ENCODE measurements at places on chromosomes 6 and 20.

GRCh38 chr6:127539272-127539671 lies 20.1 kb upstream of the MTCL3 start:
- no peak for DNase-seq

- DNase-seq = no peak
Measured at GRCh38 chr20:20205141-20205861, 153.0 kb downstream of the CFAP61 start.

DNA sequence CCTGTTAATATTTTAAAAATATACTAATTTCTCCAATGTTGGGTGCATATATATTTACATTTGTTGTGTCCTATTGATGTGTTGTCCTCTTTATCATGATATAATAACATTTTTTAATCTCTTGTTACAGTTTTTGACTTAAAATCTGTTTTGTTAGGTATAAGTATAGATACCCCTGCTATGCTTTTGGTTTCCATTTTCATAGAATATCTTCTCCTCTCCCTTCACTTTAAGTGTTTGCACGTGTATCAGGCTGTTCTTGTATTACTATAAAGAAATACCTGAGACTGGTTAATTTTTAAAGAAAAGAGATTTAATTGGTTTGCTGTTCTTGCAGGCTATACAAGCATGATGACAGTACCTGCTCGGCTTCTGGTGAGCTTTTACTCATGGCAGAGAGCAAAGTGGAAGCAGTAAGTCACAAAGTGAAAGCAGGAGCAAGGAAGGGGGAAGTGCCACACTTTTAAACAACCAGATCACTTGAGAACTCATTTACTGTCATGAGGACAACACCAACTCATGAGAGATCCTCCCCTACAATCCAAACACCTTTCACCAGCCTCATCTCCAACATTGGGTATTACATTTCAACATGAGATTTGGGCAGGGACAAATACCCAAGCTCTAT lies 340.5 kb upstream of the SYNCRIP start:
- DNase-seq = no peak

DNA sequence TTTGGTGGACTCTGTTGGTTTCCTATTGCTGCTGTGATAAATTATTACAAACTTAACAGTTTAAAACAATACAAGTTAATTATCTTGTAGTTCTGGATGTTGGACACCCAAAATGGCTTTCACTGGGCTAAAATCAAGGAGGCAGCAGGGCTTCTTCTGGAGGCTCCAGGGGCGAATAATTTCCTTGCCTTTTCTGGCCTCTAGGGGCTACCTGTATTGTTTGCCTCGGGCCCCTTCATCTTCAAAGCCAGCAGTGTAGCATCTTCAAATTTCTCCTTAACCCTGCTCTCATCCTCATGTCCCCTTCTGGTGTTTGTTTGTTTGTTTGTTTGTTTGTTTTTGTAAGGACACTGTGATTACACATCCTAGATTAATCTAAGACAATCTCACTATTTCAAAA lies 60.5 kb upstream of the ANKEF1 start:
- no peak for DNase-seq

DNA sequence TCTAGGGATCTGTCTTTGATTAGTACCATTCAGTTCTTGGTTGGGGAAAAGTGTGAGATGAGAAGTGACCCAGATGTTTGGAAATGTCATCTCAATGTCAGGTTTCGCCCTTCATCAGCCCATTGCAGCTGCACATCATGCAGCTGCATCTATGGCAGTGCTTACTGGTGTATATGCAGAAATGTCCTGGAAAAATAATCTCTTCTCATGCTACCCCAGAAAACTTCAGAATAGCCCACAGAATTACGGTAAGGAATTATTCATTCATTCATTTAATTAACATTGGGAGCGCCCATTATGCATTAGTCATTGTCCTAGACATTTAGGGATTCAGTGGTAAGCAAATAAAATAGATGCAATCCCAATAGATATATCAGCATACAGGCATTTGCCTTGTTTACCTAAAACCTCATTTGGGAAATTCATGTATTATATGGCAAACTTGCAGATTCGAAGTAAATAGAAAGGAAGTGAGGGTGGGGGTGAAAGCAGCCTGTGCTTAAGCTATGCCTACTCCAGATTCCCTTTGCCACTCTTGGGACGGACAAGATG lies 89.2 kb downstream of the PDE7B start:
- no peak for DNase-seq

- no peak for DNase-seq
Measured at GRCh38 chr20:62088258-62089127, 22.8 kb upstream of the TAF4 start.

- no peak for DNase-seq
Measured at GRCh38 chr20:50130356-50130723, 17.4 kb upstream of the UBE2V1 start.

GRCh38 chr20:10876558-10876957 lies 202.8 kb upstream of the JAG1 start:
- no peak for DNase-seq

GRCh38 chr6:156963712-156964700 lies 186.8 kb downstream of the ARID1B start:
- no peak for DNase-seq

- no peak for DNase-seq
Measured at GRCh38 chr6:47080083-47080596, 38.0 kb upstream of the ADGRF1 start.

DNA sequence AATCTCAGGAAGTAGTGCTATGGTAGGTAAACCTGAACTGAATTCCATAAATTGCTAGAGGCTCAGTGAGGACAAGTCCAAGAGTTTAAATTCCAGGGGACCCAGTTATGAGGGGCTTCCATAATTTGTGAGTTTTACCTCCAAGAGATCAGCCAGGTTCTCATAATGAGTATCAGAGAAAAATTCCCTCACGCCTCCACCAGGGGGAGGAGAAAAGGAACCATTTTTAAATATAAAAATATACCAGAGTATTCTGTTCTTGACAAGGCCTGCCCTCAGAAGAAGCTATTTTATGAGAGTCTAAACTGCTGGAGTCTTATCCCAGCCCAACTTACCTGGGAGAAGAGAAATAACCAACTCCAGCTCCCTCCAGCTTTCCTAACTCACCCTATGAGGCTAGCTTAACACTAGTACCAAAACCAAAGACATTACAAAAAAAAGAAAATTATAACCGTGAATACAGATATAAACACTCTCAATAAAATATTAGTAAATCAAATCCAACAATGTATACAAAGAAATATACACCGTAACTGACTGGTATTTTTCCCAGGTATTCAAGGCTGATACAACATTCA lies 158.7 kb downstream of the TFAP2A start:
- no peak for DNase-seq

DNA sequence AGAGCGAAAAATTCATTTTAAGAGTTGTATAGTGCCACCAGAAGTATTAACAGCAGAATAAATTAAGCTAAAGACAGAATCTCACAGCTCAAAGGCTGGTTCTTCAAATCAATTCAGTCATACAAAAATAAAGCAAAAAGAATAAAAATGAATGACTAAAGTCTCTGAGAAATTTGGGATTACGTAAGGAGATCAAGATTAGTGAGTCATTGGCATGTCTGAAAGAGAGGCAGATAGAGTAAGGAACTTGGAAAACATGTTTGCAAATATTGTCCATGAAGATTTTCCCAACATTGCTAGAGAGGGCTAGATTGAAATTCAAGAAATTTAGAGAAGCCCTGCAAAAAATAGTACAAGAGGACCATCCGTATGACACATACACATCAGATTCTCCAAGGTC lies 1413.9 kb upstream of the ADGRB3 start:
- DNase-seq = no peak

GRCh38 chr6:79466207-79466834 lies 70.9 kb downstream of the LCA5 start:
- DNase-seq = peak; percentile 7

GRCh38 chr6:159353193-159353592 lies 184.0 kb downstream of the FNDC1 start:
- no peak for DNase-seq

- DNase-seq = no peak
Measured at GRCh38 chr6:56771189-56771588, 128.5 kb upstream of the DST start.

DNA sequence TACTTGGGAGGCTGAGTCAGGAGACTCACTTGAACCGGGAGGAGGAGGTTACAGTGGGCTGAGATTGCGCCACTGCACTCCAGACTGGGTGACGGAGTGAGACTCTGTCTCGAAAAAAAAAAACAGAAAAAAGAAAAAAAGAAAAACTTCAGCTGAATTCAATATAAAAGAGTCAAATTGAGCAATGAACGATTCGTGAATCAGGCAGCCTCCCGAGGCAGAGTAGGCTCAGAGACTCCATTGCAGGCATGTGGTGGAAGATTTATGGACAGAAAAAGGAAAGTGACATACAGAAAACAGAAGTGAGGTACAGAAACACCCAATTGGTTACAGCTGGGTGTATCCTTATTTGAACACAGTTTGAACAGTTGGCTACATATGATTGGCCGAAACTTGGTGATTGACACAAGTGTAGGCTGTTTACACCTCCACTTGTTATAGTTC lies 56.3 kb downstream of the HLA-DPB1 start:
- no peak for DNase-seq

DNA sequence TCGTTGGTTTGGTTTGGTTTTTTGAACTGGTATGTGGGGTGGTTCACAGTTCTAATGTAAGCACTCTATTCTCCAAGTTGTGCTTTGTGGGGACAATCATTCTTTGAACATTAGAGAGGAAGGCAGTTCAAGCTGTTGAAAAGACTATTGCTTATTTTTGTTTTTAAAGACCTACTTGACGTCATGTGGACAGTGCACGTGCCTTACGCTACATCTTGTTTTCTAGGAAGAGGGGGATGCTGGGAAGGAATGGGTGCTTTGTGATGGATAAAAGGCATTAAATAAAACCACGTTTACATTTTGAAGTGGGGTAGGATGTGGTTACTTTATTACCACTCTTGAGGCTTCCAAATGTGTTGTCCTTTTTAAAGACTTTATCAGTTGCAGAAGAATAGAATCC lies 168.0 kb downstream of the ZMYND8 start:
- no peak for DNase-seq

DNA sequence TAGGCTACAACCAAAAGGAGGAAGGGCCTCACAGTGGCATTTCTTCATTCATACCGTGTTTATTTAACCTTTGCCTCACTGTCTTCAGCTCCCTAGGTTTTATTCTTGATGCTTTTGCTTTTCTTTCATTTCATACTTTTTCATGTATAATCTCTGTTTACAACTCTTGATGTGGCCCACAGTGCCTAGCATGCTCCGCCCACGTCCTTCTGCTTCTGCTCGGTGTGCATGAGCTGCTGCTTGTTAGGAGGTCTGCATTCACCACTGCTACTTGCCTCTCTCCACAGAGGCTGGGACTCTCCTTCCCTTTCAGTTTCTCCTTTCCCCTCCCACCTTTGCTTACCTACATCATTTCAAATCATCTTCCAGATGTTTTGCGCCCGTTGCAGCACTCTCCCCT lies 147.6 kb downstream of the EYA4 start:
- no peak for DNase-seq

DNA sequence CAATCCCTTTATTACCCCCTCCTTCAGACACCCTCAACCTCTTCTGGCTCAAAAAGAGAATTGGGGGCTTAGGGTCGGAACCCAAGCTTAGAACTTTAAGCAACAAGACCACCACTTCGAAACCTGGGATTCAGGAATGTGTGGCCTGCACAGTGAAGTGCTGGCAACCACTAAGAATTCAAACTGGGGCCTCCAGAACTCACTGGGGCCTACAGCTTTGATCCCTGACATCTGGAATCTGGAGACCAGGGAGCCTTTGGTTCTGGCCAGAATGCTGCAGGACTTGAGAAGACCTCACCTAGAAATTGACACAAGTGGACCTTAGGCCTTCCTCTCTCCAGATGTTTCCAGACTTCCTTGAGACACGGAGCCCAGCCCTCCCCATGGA lies 2.2 kb downstream of the TNF start:
- no peak for DNase-seq

GRCh38 chr6:4550227-4550597 lies 226.0 kb upstream of the CDYL start:
- DNase-seq = no peak

DNA sequence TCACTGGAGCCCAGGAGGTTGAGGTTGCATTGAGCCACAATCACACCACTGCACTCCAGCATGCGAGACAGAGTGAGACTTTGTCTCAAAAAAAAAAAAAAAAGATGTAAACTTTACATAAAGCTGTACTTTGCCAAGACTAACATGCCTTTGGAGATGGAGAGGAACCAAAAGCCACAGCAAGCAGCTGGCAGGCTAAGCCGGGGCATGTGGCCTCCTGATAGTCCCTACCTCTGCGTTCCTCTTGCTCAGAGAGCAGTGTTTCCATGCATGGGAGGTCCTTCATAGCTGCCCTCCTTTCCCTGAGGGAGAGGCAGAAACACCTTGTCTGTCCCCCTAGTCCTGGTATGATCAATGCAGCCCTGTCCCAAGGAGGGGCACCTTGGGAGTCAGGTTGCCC lies 35.2 kb downstream of the SPATA2 start:
- DNase-seq = no peak

DNA sequence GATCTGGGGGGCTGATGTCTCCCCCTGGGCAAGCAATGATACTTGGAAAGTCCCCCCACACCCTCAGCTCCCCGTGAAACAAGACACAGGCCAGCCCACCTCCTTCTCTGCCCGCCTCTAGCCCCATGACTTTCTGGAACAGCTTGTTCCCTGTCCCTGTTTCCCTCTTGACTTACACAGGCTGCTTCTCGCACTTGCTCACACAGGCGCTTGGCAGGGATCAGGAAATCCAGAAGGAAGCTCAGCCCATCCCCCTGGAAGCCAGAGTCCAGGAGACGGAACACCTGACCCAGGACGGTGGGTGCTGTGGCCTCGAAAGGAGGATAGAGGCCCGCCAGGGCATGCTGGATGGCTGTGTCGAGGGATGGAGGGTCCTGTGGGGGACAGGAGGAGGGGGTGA lies 14.8 kb downstream of the KIAA1755 start:
- no peak for DNase-seq
